ENCODE measurements at places on chromosomes 1 and 21. TPM values are rescaled to one million over a fixed set of nuclear protein-coding genes. Genes with fewer than 3 reads are reported as not detected.

Gene PGBD5
- 4.7 TPM for total RNA-seq

DNA sequence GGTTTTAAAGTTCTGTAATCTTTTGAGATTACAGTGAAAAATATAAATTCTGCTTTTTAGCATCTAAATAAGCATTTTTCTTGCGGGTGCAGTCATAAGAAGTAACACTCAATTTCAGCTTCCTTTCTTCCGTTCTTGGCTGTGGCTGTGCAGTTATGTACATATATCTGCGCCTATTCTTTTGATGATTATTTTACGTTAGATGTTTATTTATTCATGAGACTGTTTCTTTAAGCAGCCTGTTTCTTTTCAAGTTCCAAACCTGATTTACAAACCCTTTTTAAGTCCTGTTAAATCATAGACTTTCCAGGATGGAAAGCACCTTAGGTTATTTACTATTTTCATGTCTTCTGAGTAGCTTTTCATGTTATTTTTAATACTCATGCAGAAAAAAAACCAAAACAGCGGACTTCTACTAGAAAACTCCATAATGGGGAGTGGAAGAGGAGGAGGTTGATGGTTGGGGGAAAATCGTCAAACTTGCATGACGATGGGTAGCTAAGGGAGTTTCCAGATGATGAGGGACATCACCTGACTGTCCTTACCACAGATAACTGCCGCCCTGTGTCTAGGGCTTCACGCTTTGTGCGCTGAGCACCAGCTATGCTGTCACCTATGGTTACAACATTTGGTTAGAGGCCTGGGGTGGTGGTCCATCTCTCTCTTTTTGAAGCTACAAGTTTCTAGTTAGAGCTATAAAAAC, 2.6 kb downstream of the PRDM2 start:
- no peak overlapping the region for H3K4me3 ChIP-seq
- peaks cover 15% of the 10 kb centered on the region for H3K4me1 ChIP-seq
- no peak overlapping the region for H3K27ac ChIP-seq
- no peaks in the 10 kb centered on the region for H3K36me3 ChIP-seq
- DNase-seq = no peak
- H3K27me3 ChIP-seq = no peaks in the 10 kb centered on the region

- no peak for DNase-seq
- H3K4me3 ChIP-seq = no peak overlapping the region
- no peak overlapping the region for H3K27ac ChIP-seq
These were observed 228.9 kb upstream of the ADGRL4 start for GRCh38 chr1:79235301-79236002.

- H3K27ac ChIP-seq = peak overlapping the region; percentile 52
- H3K27me3 ChIP-seq = no peaks in the 10 kb centered on the region
These were observed 22.9 kb upstream of the DISC1 start for GRCh38 chr1:231603598-231604275.

Gene S100A6
- total RNA-seq = 1,051 TPM

DNA sequence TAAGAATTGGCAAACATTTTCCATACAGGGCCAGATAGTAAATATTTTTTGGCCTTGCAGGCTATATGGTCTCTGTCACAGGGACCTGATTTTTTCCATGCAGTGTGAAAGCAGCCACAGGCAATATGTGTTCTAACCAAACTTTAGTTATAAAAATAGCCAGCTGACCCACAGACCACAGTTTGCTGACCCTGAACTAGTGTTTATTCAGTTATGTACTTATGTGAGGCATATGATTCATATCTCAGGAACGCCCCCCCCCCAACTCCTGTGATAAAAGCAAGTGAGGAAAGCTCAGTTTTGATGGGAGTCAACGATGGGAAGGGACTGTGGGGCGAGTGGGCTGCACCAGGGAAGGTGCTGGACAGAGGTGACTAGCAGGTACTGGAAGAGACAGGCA, 80.1 kb downstream of the HMGB4 start:
- H3K27ac ChIP-seq = no peak overlapping the region
- H3K27me3 ChIP-seq = no peaks in the 10 kb centered on the region
- H3K36me3 ChIP-seq = no peaks in the 10 kb centered on the region
- no peak for DNase-seq
- H3K4me1 ChIP-seq = no peaks in the 10 kb centered on the region

GRCh38 chr1:54800041-54800898, 853 bp downstream of the TTC22 start:
- H3K4me3 ChIP-seq = peak overlapping the region; percentile 62
- peaks cover 4% of the 10 kb centered on the region for H3K4me1 ChIP-seq
- H3K36me3 ChIP-seq = no peaks in the 10 kb centered on the region
- H3K27ac ChIP-seq = peak overlapping the region; percentile 63

DNA sequence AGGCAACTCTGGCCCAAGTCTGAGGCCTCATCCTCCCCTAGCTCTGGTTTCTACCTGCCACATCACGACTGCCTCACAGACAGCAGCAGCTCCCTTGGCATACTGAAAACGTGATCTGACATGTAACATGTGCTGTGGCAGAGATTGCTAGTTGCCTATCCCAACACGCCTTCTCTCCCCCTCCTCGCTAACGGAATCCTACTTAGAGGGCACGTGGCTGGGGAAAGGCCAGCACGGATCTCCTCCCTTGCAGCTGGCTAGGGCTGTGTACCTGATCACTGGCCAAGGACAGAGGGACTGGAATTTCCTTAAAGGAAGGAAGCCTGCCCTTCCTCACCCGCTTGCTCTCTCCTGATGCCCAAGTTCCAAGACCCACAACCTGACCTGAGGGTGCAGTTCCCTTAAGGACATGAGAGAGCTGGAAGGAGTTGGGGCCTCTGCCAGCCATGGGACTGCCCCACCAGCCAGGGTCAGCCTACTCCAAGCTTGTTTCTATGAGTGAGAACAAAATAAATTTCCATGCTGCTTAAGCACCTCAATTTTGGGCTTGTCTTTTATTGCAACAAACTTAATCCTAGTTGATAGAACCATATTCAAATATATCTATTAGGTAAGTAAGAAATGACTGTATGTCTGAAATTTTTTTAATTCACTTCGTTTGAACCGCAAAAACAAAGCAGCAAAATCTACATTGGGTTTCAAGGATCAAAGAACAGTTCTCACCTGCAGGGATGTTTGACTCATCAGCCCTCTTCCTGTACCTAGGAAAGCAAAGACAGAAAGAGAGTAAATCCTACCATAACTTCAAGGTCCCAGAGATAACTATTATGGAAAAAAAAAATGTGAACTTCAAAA, 7.2 kb downstream of the SETD4 start:
- DNase-seq = no peak
- no peak overlapping the region for H3K27ac ChIP-seq
- peaks cover 3% of the 10 kb centered on the region for H3K4me1 ChIP-seq
- H3K36me3 ChIP-seq = peaks cover 55% of the 10 kb centered on the region

Gene HSPB7
- 2.4 TPM for total RNA-seq

DNA sequence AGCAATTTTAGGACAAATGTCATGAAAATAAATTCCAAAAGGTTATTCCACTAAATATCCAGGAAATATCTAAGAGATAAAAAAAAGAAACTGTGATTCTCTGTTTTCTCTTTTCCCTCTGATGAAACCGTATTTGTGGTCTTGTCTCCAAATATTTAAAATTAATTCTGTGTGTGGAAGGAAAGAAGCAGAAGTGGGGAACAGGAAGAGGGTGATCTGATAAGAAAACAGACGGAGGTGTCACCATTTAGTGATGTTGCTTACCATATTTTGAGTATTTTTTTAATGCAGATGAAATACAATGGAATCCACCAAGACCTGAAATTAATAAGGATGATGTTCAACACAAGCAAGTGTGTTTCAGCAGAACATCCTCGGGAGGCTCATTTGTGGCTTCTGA, 29.6 kb downstream of the CLCA1 start:
- no peaks in the 10 kb centered on the region for H3K27me3 ChIP-seq
- no peak for DNase-seq
- H3K27ac ChIP-seq = no peak overlapping the region
- no peaks in the 10 kb centered on the region for H3K36me3 ChIP-seq

DNA sequence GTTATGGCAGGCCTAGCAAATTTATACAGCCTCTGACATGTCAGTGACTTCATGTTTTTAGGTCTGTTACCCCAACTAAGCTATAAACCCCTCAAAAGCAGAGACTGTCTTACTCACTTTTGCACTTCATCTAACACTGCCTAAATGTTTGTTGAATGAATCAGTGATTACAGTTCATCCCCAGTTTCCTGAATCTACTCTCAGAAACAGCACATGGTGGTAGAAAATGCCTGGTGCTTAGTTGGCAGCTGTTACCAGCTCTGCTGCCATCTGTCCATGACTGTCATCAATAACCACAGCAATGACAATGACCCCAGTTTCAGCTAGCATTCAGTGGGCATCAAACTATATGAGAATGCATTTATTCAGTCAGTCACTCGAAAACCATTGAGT, 110.5 kb upstream of the SERBP1 start:
- no peak for DNase-seq
- no peaks in the 10 kb centered on the region for H3K4me1 ChIP-seq
- no peak overlapping the region for H3K27ac ChIP-seq

Gene CRP
- total RNA-seq = not detected

- no peaks in the 10 kb centered on the region for H3K4me1 ChIP-seq
- DNase-seq = peak; percentile 65
- H3K4me3 ChIP-seq = no peak overlapping the region
- no peak overlapping the region for H3K27ac ChIP-seq
These were observed 27.8 kb upstream of the CD84 start for GRCh38 chr1:160607011-160607671.

DNA sequence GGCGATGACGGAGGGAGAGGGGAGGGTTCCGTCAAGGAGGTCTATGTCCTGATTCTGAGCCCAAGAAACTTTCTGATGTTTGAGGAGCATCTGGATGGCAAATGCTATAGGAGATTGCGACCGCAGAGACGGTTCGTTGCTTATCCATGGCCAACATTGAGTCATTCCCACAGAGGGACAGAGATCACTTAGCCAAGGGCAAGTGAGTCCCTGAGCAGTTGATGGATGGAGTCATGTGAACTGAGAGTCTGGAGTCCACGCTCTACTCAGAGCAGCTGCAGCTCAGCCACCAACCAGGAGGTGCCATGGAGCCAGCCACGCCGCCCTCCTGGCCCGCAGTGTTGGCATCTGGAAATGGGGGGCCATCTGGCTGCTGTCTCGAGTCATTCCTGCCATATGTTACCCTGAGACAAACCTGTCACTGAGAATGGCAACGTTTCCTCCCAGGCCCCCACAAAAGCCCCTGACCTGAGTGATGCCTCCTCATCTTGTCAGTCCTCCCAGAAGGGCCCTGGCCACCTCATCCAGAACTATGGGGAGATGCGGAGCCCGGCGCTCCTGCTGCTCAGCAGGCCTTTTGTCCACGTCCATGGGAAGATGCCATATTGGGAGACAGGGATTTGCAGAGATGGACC, 58.6 kb downstream of the ATP5PO start:
- no peak overlapping the region for H3K4me3 ChIP-seq
- no peaks in the 10 kb centered on the region for H3K36me3 ChIP-seq
- DNase-seq = no peak
- H3K27ac ChIP-seq = no peak overlapping the region
- no peaks in the 10 kb centered on the region for H3K27me3 ChIP-seq

GRCh38 chr1:154344977-154345837, 19.9 kb downstream of the ATP8B2 start:
- DNase-seq = no peak
- H3K4me1 ChIP-seq = peaks cover 22% of the 10 kb centered on the region
- peaks cover 4% of the 10 kb centered on the region for H3K36me3 ChIP-seq
- H3K27me3 ChIP-seq = no peaks in the 10 kb centered on the region
- H3K27ac ChIP-seq = no peak overlapping the region
- no peak overlapping the region for H3K4me3 ChIP-seq

- peaks cover 4% of the 10 kb centered on the region for H3K4me1 ChIP-seq
- H3K36me3 ChIP-seq = no peaks in the 10 kb centered on the region
These were observed 33.3 kb downstream of the LAMB3 start for GRCh38 chr1:209618756-209619420.

GRCh38 chr1:45545019-45545493, 5.6 kb upstream of the AKR1A1 start:
- H3K4me1 ChIP-seq = peaks cover 23% of the 10 kb centered on the region
- H3K27me3 ChIP-seq = no peaks in the 10 kb centered on the region
- peak overlapping the region; percentile 1 for H3K27ac ChIP-seq
- H3K4me3 ChIP-seq = no peak overlapping the region
- no peak for DNase-seq
- no peaks in the 10 kb centered on the region for H3K36me3 ChIP-seq

GRCh38 chr1:86645851-86646250, 58.5 kb upstream of the SH3GLB1 start:
- no peak overlapping the region for H3K27ac ChIP-seq
- no peak overlapping the region for H3K4me3 ChIP-seq
- no peaks in the 10 kb centered on the region for H3K4me1 ChIP-seq
- no peak for DNase-seq
- no peaks in the 10 kb centered on the region for H3K36me3 ChIP-seq

GRCh38 chr1:208934933-208935332, 648.6 kb upstream of the CAMK1G start:
- no peaks in the 10 kb centered on the region for H3K36me3 ChIP-seq
- no peak for DNase-seq
- no peak overlapping the region for H3K27ac ChIP-seq
- no peaks in the 10 kb centered on the region for H3K4me1 ChIP-seq

DNA sequence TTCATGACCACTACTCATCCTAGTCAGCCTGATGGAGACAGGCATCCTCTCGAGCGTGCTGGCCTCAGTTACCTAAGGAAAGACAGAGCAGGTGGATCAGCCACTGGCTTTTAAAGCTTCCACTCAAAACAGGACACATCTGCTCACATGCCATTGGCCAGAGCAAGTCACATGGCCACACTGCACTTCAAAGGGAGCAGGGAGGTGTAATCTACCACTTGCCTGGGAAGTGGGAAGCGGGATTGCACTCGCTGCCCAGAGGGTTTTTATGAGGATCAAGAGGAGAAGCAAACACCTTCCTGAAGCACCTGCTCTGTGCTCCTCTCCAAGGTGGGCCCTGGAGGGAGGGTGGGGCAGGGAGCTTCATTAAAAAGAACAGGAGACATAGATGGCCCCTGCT, 108.0 kb downstream of the TAS1R2 start:
- no peaks in the 10 kb centered on the region for H3K4me1 ChIP-seq
- H3K27ac ChIP-seq = no peak overlapping the region
- H3K4me3 ChIP-seq = no peak overlapping the region
- no peaks in the 10 kb centered on the region for H3K36me3 ChIP-seq
- DNase-seq = no peak

Gene LENEP
- not detected for total RNA-seq

GRCh38 chr1:2248854-2249558, 20.9 kb downstream of the SKI start:
- H3K36me3 ChIP-seq = peaks cover 10% of the 10 kb centered on the region
- H3K27ac ChIP-seq = peak overlapping the region; percentile 79
- H3K27me3 ChIP-seq = no peaks in the 10 kb centered on the region
